ENCODE measurements at places on chromosomes 7 and 10. TPM values are rescaled to one million over a fixed set of nuclear protein-coding genes. Genes with fewer than 3 reads are reported as not detected.

The SCART1 gene
- total RNA-seq: 7.3 TPM

The NUPR2 gene
- total RNA-seq: not detected

The ANKRD61 gene
- total RNA-seq: not detected

The ENTPD7 gene
- 6.0 TPM for total RNA-seq

DNA sequence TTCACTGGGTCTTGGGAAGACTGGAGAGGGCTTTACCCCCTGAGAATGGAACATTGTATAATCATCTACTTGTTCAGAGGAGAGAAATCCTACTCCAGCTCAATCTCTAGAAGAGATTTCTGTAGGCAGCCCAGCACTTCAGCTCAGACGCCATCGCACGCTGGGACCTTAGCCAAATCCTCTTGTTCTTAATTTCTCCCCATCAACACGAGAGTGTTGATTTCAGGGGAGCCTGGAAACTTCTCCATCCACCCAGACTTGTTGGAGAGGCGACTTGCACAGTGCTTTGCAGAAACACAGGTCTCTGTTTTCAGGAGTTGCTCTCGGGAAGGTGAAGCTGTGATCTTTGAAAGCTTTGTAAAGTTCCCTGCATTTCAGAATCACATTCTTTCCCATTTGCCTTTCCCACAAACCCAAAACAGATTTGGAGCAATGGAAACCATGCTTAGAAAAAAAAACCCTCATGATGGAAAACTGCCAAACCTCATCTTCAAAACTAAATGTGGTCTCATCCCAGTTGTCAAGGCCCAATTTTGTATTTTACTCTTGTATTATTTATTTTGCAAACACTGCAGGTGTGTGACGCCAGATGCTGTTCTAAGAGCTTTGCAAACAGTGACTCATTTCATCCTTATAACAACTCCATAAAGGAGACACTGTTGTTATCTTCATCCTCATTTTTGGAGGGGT is 60.9 kb downstream of the CALML3 start:
- no peak for DNase-seq

DNA sequence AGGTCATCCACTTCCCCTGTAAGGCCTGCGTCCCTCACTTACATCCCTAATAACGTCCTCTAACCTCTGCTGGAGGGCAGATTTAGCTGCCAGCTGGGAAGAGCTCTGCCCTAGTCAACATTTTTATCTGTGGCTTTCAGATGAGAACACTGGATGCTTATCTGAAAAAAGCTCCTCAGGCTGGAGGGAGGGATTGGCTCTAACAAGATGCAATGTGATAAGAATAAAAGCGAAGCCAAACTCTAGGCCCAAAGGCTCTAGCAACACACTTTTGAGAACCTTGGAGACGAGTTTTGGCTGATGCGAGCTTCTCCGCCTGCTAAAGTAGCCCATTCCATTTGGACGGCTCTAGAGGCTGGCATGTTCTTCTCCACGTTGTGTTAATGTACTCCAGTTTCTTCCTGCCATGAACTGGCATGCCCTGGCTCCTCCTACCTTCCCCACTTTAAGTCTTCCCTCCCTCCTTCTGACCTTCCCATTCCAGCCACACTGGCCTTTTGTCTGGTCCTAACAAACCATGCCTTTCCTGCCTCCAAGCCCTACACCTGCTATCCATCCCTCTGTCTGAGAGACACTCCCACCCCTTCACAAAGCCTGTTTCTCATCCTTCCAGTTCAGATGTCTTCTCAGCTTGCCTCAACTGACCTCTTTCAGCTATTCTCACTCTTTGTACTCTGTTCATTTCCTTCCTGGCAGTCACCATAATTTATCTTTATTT is 62.5 kb upstream of the ATRNL1 start:
- DNase-seq: no peak

- DNase-seq: no peak
Measured at GRCh38 chr10:130652964-130653578, 516.9 kb downstream of the GLRX3 start.

DNA sequence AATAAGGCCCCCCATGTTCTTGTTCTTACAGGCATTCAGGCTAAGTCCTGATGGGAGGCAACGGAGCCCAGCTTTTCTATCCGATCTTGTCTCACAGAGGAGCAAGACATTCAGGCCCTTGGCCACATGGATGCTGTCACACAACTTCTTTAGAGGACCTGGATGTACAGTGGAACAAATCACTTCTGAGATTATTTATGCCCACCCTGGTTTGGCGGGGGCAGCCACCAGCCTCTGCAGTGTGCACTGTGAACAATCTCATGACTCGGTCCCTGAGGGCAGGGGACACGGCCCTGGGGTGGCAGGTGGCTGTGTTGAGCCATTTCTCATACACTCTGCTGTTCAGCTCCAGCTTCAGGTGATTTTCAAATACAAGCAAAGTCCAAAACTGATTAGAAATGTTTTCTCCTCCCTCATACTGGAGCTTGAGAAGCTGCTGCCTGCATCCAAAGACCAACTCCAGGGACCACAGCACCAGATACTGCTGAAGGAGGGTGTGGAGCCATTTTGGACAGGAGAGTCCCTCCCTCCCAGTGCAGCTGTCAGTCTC is 441.3 kb downstream of the GRID1 start:
- no peak for DNase-seq

GRCh38 chr7:158368449-158368848 is 219.2 kb downstream of the PTPRN2 start:
- DNase-seq: no peak

DNA sequence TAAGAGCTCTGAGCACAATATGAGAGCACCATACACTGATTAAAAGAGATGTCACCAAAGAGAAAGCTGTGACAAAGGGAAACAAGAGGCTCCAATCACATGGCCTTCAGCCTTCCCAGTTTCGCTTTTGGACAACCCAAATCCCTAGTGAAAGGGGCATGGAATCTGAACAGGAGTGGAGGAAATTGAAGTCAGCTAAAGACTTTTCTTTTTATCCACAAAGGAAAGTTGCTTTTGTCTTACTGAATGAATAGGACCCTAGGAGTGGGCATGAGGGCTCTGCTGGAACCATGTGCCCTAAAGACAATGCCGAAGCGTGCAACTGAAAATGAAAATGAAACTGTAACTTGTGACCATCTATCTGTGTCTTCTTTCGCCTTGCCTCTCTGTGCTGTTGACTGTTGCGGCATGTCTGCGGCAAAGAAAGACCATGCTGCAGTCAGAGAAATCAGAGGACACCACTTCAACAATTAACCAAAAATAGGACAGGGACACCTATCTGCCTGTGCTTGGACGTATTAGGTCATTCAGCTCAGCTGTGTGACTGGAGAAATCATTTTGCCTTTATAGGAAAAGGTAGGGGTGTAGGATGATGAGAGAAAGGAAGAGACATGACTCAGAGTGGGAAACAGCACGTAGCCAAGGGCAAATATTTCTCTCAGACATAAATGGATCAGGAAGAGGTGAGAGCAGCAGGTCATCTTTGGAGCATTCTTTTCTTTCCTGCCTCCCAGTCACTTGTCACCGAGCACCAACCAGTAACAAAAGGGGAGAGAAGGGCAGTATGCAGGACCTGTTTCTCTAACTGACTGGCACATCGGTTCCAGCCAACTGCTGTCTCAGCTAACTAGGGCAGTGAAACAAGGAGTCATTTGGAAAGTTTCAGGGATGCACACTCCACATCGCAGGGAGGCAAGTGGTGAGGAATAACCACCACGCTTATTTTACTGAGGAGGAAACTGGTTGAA is 12.3 kb downstream of the CAV2 start:
- peak; percentile 57 for DNase-seq

All from B cell (primary cell).